Inflammatory macrophage treated with lipopolysaccharide for 4 hours (primary cell): ENCODE measurements at places on chromosomes 16 and 17.

- DNase-seq = no peak
These were observed 21.7 kb upstream of the WSCD1 start for GRCh38 chr17:6048486-6048885.

GRCh38 chr17:18380471-18381157 lies 3.0 kb downstream of the EVPLL start:
- no peak for DNase-seq

DNA sequence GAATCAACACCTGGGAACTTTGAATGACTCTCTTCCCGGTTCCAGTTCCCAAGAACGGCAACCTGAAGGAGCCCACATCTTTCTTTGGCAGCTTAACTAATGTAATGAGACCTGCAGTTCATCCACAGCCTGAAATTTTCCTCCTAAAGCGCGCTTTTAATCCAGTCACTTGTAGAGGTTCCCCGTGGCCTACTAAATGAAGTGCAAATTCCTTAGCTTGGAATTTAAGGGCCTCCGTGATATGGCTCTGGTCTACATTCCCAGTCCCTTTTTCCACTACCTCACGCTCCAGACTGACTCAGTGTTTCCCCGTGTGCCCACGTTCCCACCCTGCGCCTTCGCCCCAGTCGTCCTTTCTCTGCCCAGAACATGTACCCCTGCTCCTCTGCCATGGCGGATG lies 27.2 kb downstream of the FZD2 start:
- DNase-seq = no peak

DNA sequence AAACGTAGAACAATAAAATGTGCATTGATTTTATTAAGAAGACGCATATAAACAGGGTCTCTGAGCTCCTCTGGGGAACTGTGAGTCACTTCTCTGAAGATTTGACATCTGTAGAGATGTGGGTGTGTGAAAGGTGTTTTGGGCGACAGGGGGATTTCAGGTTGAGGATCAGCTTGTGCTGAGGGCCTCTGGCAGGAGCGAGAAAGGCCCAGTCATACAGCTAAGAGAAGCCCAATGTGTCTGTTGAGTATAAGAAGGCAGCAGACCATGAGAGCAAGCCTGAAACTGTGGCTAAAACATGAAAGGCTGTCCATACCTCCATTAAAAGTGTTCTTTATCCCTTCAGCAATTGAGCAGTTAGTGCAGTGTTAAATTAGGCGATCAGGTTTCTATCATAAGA lies 406.5 kb upstream of the MON1B start:
- DNase-seq = no peak

DNA sequence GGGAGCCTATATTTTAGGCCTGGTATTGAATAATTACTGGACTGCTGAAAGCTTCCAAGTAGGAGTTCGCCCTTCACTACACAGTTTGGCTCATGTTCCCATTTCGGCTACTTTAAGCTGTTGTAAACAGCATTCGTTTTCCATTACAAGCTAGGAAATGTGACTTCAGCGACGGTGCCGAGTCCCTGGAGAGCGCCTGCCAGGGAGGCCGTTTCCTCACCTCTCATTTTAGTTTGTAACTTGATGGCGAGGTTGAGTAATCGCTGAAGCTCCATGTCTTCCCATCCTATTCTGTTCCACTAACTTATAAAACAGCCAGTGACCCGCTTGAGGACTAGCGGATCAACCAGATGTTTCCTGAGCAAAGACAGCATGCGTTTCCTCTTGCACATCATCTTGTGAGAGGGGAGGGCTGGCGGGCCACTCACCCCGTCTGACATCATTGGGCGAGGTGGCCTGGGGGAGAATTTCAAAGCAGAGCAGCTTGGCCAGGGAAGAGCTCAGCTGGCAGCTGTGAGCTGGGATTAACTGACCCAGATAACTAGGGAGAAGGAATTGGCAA lies 32.9 kb downstream of the PCTP start:
- DNase-seq = no peak

DNA sequence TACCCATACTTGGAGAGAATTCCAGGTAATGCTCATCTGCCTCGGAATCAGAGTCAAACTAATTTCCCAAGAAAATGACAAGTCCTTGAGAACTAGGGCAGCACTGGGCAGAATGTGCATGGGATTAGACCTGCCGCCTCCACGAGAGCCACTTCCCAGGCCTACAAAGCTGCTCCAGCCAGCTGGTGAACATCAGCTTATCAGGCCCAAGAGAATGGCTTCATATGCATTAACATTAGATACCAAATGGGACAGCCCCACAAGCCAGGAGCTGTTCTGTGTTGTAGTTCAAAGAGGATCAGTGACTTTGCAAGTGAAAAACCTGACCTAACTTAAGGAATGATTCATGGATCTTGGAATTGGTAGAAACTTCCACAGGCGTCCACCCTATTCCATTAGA lies 203.3 kb downstream of the CYLD start:
- no peak for DNase-seq

DNA sequence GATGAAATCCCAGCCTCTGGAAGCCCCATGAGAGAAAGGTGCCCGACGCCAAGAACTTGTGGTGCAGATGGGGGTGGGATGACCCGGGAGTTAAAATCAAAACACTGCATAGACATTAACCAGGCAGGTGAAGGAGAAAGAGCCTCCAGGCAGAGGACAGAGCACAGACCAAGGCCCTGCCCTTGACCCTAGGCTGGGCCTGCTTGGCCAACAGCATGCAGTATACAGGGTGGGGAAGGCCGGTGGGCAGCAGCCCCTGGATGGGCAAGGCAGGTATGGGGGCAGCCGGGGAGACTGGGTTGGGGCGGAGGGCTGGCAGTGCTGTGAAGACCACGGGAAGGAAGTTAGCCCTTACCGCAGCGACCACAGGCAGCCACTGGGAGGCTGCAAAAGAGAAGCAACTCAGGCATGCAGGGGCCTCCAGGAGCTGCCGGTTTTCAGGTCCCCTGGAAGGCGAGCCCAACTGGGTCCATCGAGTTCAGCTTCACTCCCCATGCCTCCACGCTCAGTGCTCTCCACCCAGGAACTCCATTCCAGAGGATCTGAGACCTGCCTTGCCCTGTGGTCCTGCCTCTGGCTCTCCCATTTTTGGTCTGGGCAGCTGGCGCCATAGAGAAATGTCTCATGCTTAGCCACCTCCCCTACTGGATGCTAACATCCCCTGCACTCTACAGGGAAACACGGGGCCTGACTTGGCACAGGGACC lies 81.2 kb downstream of the C16orf95 start:
- DNase-seq = no peak

- DNase-seq = no peak
These were observed at the start of gene HOXB6 for GRCh38 chr17:48604770-48605329. HOXB6 (minus strand) TSS chr17:48604986; CDS start chr17:48598150, 6,836 bp downstream.

DNA sequence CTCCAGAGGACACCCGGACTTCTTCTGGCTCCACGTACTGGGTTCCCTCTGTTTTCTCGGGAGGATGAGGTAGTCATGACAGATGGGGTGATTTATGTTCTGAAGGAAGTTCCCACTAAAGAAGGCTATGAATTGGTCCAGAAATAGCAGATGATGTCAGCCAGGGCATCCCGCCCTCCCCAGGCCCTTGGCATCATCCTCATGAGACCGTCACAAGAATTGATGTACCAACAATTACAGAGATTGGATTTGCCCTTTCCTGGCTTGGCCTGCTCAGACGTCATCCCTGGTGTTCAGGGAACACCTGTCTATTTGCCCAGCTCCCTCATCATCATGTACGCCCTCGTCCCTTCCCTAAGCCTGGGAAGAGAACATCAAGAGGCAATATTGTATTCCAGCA lies 102.8 kb upstream of the CCL1 start:
- peak; percentile 79 for DNase-seq

DNA sequence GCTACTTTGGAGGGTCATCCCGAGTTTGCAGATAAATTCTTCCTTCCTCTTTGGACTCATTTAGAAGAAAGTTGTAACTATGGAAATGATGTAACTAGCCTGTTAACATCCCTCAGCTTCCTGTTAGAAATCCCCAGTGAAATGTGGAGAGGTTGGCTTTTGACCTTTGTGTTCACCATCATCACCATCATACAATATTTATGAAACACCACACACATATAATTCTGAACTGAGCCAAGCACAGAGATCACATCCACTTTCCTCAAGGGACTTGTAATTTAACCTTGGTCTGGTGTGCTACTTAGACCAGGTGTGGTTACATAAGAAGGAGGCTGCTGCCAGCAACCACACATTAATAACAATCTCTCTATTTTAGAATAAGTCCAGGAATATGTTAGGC lies 2.5 kb downstream of the CAPNS2 start:
- peak; percentile 85 for DNase-seq
